Prostate gland (tissue), 2 donors: ENCODE measurements at places on chromosomes 16 and 17. TPM values are rescaled to one million over a fixed set of nuclear protein-coding genes. Genes with fewer than 3 reads are reported as not detected.

- no peak overlapping the region for H3K4me3 ChIP-seq
- no peaks in the 10 kb centered on the region for H3K27me3 ChIP-seq
- no peak overlapping the region for H3K27ac ChIP-seq
- H3K4me1 ChIP-seq, result no peaks in the 10 kb centered on the region
- no peak for DNase-seq
- no peaks in the 10 kb centered on the region for H3K36me3 ChIP-seq
Observed at GRCh38 chr16:49543631-49543946, 170.0 kb downstream of the C16orf78 start.

DNA sequence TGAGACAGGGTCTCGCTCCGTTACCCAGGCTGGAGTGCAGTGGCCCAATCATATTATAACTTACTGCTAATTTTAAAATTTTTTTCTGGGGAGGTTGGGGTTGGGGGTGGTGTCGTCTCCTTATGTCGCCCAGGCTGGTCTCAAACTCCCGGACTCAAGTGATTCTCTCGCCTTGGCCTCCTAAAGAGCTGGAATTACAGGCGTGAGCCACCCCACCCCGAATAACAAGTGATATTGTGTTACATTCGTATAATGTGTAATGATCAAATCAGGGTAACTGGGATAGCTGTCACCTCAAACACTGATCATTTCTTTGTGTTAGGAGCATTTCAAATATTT is 16.2 kb upstream of the KPNA2 start:
- no peaks in the 10 kb centered on the region for H3K4me1 ChIP-seq
- no peak for DNase-seq
- H3K36me3 ChIP-seq, result no peaks in the 10 kb centered on the region

DNA sequence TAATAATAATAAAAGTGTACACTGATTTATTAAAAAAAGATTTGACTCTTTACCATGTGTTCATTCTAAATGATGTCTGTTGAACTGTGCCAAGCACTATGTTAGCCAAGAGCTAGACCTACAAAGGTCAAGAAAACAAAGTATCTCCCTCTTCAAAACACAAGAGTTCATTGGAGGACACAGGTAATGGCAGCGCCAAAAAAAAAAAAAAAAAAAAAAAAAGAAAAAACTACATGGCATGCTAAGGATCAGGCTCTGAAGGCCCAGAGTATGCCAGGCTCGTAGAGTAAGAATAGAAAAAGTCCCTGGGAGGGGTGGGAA is 35.2 kb downstream of the CYTH1 start:
- no peaks in the 10 kb centered on the region for H3K27me3 ChIP-seq
- H3K27ac ChIP-seq, result no peak overlapping the region
- H3K36me3 ChIP-seq, result no peaks in the 10 kb centered on the region

- H3K4me3 ChIP-seq, result peak overlapping the region; percentile 87
- H3K27ac ChIP-seq, result peak overlapping the region; percentile 91
- H3K36me3 ChIP-seq, result no peaks in the 10 kb centered on the region
- no peak for DNase-seq
Observed at GRCh38 chr17:59107306-59107670, 608 bp upstream of the TRIM37 start.

DNA sequence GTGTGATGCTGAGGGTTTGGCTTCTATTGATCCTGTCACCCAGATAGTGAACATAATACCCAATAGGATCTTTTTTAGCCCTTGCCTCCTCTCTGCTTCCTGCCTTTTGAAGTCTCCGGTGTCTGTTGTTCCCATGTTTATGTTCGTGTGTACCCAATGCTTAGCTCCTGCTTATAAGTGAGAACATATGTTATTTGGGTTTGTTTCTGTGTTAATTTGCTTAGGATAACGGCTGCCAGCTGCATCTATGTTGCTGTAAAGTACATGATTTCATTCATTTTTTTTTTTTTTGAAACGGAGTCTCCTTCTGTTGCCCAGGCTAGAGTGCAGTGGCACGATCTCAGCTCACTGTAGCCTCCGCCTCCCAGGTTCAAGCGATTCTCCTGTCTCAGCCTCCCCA is 23.0 kb downstream of the DUS2 start:
- H3K4me1 ChIP-seq, result no peaks in the 10 kb centered on the region
- no peaks in the 10 kb centered on the region for H3K36me3 ChIP-seq
- H3K27me3 ChIP-seq, result no peaks in the 10 kb centered on the region
- no peak for DNase-seq

GRCh38 chr16:27333549-27333948 is 19.8 kb downstream of the IL4R start:
- H3K27ac ChIP-seq, result no peak overlapping the region
- H3K27me3 ChIP-seq, result no peaks in the 10 kb centered on the region
- no peaks in the 10 kb centered on the region for H3K36me3 ChIP-seq
- H3K4me1 ChIP-seq, result no peaks in the 10 kb centered on the region

DNA sequence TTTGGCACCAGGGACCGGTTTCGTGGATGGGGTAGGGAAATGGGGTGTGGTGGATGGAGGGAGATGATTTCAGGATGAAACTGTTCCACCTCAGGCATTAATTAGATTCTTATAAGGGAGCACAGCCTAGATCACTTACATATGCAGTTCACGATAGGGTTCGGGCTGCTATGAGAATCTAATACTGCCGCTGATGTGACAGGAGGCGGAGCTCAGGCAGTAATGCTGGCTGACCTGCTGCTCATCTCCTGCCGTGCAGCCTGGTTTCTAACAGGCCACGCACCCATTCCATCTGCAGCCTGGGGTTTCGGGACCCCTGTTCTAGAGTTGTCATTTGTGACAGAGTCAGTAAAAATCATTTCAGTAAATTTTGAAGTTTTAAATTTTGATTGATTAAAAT is 99.7 kb downstream of the CHD9 start:
- H3K27me3 ChIP-seq, result no peaks in the 10 kb centered on the region
- no peaks in the 10 kb centered on the region for H3K36me3 ChIP-seq
- H3K4me1 ChIP-seq, result no peaks in the 10 kb centered on the region

Gene KRTAP3-2
- not detected for total RNA-seq

GRCh38 chr16:529012-529575 is 1.6 kb downstream of the CAPN15 start:
- no peaks in the 10 kb centered on the region for H3K27me3 ChIP-seq
- peaks cover 27% of the 10 kb centered on the region for H3K4me1 ChIP-seq
- no peaks in the 10 kb centered on the region for H3K36me3 ChIP-seq
- peak overlapping the region; percentile 47 for H3K4me3 ChIP-seq

DNA sequence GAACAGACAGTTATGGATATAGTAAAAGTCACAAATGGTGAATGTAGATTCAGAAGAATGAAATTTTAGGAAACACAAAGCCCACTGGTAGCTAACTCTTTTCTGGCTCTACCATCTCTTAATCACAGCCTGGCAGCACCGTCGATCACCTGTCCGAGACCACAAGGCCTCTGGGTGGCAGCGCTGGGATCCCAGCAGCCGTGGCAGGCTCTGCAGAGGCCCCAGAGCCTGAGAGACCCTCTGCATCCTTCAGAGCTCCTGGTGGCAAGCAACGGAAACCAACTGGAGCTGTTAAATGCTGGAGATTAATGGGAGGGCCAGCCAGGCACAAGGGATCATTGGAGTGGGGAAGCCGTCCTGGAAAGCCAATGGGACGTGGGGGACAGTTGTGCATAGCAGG is 26.3 kb downstream of the LAT start:
- DNase-seq, result no peak
- H3K27ac ChIP-seq, result no peak overlapping the region
- no peaks in the 10 kb centered on the region for H3K27me3 ChIP-seq
- no peak overlapping the region for H3K4me3 ChIP-seq
- H3K36me3 ChIP-seq, result no peaks in the 10 kb centered on the region

GRCh38 chr17:48148854-48149786 is 41.6 kb downstream of the SNX11 start:
- H3K27ac ChIP-seq, result no peak overlapping the region
- H3K4me1 ChIP-seq, result no peaks in the 10 kb centered on the region
- no peak for DNase-seq
- peaks cover 2% of the 10 kb centered on the region for H3K27me3 ChIP-seq
- no peak overlapping the region for H3K4me3 ChIP-seq

Gene PPL
- 64.3 TPM for total RNA-seq

Gene HBA1
- total RNA-seq, result not detected

Gene CPNE7
- total RNA-seq, result 8.9 TPM

DNA sequence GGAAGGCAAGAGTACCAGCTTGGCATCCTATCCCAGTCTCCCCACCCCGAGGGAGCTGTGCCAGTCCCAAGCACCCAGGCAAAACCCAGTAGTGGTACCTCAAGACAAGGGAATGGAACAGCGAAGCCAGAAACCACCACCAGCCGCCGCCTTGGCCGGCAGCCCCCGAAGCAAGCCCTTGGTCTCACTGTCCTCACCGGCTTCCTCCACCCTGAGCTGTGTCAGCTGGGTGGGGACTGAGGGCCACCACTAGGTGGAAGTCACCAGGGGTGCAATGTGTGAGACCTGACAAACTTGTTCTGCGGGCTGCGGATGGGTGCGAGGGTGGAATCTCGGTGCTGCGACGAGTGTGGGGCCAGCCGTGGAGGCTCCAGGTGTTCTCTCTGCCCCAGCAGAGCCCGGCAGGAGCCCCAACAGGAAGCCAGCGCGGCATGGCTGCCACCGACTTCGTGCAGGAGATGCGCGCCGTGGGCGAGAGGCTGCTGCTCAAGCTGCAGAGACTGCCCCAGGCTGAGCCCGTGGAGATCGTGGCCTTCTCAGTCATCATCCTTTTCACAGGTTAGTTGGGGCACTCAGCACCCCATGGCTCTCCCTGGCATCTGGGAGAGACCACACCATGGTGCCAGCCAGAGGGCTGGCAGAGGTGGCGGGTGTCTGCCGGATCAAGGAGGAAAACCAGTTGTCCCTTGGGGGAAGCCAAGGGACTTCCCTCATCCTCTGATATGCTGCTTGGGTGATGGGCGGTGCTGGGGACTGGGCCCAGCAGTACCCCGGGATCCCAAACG is 6.7 kb downstream of the SMIM5 start:
- H3K27ac ChIP-seq, result peak overlapping the region; percentile 49
- no peaks in the 10 kb centered on the region for H3K27me3 ChIP-seq
- no peak overlapping the region for H3K4me3 ChIP-seq
- peak; percentile 74 for DNase-seq
- no peaks in the 10 kb centered on the region for H3K36me3 ChIP-seq
- H3K4me1 ChIP-seq, result peaks cover 20% of the 10 kb centered on the region

Gene EXOC3L1
- total RNA-seq, result 1.1 TPM

GRCh38 chr16:82703871-82704768 is 77.4 kb downstream of the CDH13 start:
- no peak overlapping the region for H3K27ac ChIP-seq
- no peaks in the 10 kb centered on the region for H3K36me3 ChIP-seq
- DNase-seq, result no peak
- no peaks in the 10 kb centered on the region for H3K4me1 ChIP-seq
- no peak overlapping the region for H3K4me3 ChIP-seq

GRCh38 chr17:58560511-58560910 is 46.1 kb upstream of the MTMR4 start:
- H3K36me3 ChIP-seq, result no peaks in the 10 kb centered on the region
- H3K27me3 ChIP-seq, result no peaks in the 10 kb centered on the region
- H3K27ac ChIP-seq, result no peak overlapping the region
- DNase-seq, result no peak
- H3K4me3 ChIP-seq, result no peak overlapping the region
- H3K4me1 ChIP-seq, result no peaks in the 10 kb centered on the region

GRCh38 chr16:65038100-65038499 is 83.8 kb downstream of the CDH11 start:
- H3K27ac ChIP-seq, result no peak overlapping the region
- no peaks in the 10 kb centered on the region for H3K36me3 ChIP-seq
- H3K4me3 ChIP-seq, result no peak overlapping the region
- DNase-seq, result no peak
- H3K27me3 ChIP-seq, result no peaks in the 10 kb centered on the region

Gene TEX19
- 10.6 TPM for total RNA-seq

- peak; percentile 67 for DNase-seq
- H3K36me3 ChIP-seq, result no peaks in the 10 kb centered on the region
- no peak overlapping the region for H3K4me3 ChIP-seq
- no peaks in the 10 kb centered on the region for H3K27me3 ChIP-seq
Observed at GRCh38 chr17:67055811-67056745, 11.7 kb downstream of the CACNG1 start.

- no peak for DNase-seq
- peaks cover 21% of the 10 kb centered on the region for H3K36me3 ChIP-seq
- no peak overlapping the region for H3K27ac ChIP-seq
- no peaks in the 10 kb centered on the region for H3K4me1 ChIP-seq
Observed at GRCh38 chr17:4050971-4051370, 86.7 kb upstream of the ATP2A3 start.
